ENCODE measurements at places on chromosomes 5 and 9.

GRCh38 chr9:3865141-3865772 lies 339.5 kb upstream of the RFX3 start:
- DNase-seq: no peak

- DNase-seq: no peak
These were observed 92.1 kb downstream of the CRB2 start for GRCh38 chr9:123447934-123448646.

- DNase-seq: no peak
These were observed 240.4 kb upstream of the RAI14 start for GRCh38 chr5:34415559-34416198.

DNA sequence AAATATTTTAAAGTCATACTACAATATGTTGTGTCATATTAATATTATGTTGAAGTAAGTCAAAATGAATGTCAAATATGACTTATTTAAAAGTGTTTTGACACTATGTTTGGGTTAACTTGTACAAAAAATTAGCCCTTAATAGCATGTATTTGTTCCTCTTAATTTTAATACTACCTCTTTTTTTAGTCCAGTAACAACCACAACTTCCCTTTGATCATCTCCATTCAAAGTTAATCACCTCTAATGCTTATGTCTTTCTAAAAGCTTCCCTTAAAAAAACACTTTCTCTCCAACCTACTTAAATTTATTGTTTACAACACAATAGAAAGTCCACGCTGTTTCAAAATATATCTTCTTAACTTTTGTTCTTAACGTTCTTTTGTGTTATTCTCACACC lies 9.6 kb downstream of the SLCO4C1 start:
- no peak for DNase-seq

GRCh38 chr5:108935611-108936010 lies 187.9 kb downstream of the FER start:
- no peak for DNase-seq

DNA sequence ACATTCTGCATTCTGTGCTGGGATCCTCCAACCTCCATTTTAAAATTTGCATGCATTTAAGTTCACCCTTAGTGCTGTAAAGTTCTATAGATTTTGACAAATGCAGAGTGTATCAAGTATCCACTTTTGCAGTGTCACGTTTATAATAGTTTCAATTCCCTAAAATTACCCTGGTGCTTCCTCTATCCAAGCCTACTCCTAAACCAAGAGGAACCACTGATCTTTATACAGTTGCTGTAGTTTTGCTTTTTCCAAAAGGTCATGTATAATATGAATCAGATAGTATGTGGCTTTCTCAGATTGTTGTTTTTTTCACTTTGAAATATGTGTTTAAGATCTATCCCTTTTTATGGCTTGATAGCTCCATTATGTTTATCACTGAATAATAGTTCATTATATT lies 468.4 kb upstream of the CDH6 start:
- no peak for DNase-seq

DNA sequence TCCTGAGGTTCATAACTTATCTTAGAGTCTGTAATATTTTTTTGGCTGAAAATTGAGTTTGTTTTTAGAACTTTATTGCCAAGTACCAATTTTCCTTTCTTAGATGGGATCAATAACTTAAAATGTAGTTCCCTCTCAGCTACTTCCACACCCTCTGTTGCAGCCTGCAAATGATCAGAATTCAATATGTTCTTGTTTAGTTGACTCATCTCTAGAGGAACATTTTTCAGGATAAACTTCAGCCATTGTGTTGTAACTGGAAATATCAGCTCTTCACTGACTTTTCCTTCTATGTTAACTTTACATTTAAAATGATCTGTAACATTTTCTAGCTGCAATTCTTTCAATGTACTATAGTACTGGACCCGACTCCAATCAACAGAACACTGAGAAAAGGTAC lies 115.7 kb downstream of the ESM1 start:
- DNase-seq: no peak

- DNase-seq: no peak
These were observed 212.5 kb downstream of the COMMD10 start for GRCh38 chr5:116297296-116297814.

- DNase-seq: no peak
These were observed 37.2 kb downstream of the PLEKHG4B start for GRCh38 chr5:129148-129547.

DNA sequence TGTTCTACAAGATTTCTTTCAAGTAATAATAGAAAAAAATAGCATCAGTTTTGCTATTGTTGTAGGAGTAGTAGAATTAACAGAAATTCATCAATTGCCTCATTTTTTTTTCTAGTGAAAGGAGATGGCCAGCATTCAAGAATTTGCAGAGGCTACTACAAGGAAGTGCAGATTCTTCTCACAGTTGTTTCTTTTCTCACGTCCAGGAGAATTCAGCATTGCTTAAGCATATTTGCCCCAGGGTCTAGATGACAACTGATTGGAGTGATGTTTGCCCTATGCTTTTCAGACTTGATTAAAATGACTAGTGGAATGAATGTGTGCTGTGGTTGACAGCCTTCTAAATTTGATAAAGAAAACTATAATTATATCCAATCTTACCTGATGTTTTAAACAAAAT lies 46.6 kb upstream of the SLC12A2 start:
- no peak for DNase-seq

- DNase-seq: no peak
These were observed 93.2 kb downstream of the GHR start for GRCh38 chr5:42516282-42517042.

- no peak for DNase-seq
These were observed 20.4 kb upstream of the PALM2AKAP2 start for GRCh38 chr9:109759589-109759988.

- DNase-seq: no peak
These were observed 24.2 kb upstream of the MACIR start for GRCh38 chr5:103234239-103234975.

- no peak for DNase-seq
These were observed 26.6 kb upstream of the ZBTB34 start for GRCh38 chr9:126833710-126834345.

DNA sequence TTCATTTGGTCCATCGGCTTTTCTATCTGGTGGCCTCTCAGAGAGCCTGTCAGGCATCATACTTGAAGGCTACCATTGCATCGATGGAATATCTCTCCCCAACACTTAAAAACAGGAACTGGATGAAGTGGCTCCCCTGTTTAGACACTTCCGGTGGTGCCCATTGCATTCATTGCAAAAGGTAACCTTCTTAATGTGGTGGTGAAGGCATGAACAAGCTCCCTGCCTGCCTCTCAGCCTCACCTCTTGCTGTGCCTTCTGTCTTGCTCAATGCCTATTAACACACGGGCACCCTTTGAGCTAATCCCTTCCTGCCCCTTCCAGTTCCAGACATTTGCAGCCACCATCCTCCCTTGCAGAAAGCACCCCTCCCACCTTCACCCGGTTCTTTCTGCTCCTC lies 233.1 kb upstream of the MSX2 start:
- no peak for DNase-seq

- DNase-seq: no peak
These were observed 1542.8 kb downstream of the EFNA5 start for GRCh38 chr5:106127985-106128384.

DNA sequence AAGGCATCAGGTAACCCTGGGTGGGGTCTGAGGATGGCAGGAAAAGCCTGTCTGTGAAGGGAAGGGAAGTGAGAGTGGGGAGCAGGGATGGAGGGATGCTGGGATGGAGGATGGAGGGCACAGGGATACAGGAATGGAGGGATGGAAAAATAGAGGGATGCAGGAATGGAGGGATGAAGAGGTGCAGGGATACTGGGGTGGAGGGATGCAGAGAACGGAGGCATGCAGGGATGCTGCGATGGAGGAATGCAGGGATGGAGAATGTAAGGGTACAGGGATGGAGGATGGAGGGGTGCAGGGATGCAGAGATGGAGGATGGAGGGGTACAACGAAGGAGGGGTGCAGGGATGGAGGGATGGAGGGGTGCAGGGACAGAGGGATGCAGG lies 9.1 kb downstream of the PTGES2 start:
- no peak for DNase-seq

- no peak for DNase-seq
These were observed 190.2 kb downstream of the GABBR2 start for GRCh38 chr9:98518556-98518955.

GRCh38 chr5:170573114-170573513 lies 69.3 kb downstream of the KCNIP1 start:
- DNase-seq: no peak

GRCh38 chr5:162209005-162209605 lies 141.5 kb downstream of the GABRG2 start:
- DNase-seq: peak; percentile 40

DNA sequence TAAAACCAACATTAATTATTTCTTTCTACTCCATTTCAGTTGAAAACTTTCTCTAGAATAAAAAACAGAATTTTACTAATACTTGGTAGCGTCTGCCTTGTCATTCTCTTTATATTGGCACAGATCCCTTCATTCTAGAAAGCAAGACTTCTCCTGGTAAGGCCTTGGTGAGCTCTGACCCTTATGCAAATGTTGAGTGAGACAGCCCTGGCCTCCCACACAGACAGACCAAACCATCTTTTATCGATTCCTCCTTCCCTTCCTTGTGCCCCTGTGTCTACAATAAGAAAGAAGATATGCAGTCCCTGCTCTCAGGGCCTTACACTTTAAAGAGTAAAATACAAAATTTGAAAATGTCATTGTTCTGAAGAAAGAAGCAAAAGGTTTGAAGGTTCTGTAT lies 262.2 kb downstream of the EFNA5 start:
- no peak for DNase-seq

DNA sequence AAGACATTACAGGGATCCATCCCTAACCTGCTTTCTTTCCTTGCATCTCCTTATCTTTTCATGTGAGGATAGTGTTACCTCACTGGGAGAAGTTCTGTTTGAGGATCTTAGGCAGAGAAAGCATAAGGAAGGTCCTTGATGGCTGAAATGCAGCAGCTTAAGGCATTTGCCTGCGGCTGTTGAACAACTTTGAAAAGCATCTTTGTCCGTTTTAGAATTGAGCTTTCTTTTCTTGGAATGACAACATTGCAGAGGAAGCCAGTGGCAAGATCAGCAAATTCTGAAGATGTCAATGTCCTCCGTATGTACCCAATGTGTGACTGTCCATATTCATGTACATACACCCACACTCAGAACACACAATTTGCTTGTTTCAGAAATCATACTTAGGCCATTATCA lies 436.2 kb downstream of the GABRG2 start:
- no peak for DNase-seq

DNA sequence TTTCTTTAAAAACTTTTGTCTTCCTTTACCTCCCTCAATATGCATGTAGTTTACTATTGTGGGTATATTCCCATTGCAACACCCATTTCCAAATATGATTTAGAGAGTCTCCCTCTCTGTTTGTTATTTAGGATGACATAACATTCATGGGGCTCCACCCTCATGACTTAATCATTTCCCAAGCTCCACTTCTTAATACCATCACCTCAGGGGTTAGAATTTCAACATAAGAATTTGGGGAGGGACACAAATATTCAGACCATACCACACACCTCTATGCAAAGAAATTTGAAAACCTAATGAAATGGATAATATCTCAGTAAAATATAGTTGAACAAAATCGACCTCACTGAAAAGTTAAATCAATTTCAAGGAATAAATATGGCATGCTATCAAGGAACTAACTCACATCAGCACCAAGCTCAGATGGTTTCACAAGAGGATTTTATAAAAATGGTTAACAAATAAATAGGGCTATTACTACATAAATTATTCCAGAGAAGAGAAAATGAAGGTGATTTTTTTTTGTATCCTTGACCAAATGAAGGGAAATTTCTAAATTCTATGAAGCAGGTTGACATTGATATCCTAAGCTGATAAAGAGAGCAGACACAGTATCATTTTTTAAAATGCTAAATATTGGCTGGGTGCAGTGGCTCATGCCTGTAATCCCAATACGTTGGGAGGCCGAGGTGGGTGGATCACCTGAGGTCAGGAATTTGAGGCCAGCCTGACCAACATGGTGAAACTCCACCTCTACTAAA lies 20.2 kb upstream of the UBTD2 start:
- DNase-seq: no peak

- no peak for DNase-seq
These were observed 385.5 kb downstream of the ADGRV1 start for GRCh38 chr5:90944116-90944515.

DNA sequence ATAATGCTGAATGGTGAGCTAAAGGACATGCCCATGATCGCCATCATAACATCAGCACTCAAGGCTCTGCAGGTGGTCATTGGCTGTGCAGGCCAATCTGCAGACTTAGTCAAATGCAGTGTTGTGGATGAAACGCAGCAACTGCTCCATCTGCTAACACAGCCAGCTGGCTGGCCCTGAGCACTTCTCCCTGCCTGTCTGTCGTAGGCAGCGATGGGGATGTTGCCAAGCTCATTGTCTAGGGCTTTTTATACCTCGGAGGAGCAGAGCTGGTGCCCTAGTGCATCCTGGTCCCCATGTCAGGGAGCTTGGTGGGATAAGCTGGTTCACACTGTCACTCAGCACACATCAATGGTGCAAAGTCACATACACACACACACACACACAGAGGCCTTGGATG lies 189.4 kb downstream of the TENT4A start:
- no peak for DNase-seq

- DNase-seq: no peak
These were observed 124.7 kb downstream of the ALDH1A1 start for GRCh38 chr9:72827950-72828731.

- no peak for DNase-seq
These were observed 21.3 kb downstream of the PPP2CA start for GRCh38 chr5:134204575-134204974.

GRCh38 chr9:70603020-70603411 lies 188.6 kb upstream of the KLF9 start:
- no peak for DNase-seq

- DNase-seq: no peak
These were observed 7.7 kb upstream of the CPEB4 start for GRCh38 chr5:173880306-173880985.

- no peak for DNase-seq
These were observed 249.7 kb upstream of the ZNF462 start for GRCh38 chr9:106613250-106613737.

DNA sequence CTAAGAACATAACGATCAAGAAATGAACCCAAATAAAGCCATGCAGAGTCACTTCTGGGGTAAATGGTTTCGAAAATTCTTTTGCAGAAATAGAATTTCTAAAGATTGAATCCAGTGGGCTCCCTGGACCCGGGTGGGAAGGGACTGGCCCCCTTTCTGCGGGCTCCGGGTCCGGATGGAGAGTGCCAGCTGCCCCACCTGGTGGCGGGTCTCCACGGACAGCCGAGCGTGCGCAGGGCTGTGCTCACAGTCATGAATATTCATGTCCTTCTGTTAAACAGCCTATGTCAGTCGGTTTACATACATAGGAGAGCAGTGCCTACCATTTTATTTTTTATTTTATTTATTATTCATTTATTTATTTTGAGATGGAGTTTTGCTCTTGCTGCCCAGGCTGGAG lies 4.7 kb upstream of the PPP1R26 start:
- DNase-seq: no peak

DNA sequence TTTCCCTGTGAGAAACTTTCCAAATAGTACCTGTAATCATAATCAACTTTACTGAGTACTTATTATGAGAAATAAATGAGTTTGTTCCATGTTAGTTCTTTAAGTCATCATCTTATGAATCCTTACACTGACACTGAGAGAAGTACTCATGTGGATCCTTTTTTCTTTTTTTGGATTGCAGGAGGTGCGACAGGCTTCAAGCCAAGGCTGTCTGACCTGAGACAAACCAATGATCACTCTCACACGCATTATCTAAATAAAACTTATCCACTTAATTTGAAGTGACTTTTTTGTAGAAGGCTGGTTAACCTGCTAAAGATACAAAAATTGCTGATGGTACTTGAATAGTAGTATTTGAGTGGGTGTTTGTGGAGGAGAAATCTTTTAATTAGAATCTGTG lies 39.5 kb downstream of the JAKMIP2 start:
- no peak for DNase-seq

- DNase-seq: no peak
These were observed 729.3 kb downstream of the CDH18 start for GRCh38 chr5:19258686-19259085.

Data from T-helper 2 cell (primary cell).